ENCODE measurements at places on chromosomes 11 and 22. TPM values are rescaled to one million over a fixed set of nuclear protein-coding genes. Genes with fewer than 3 reads are reported as not detected.
A peak's percentile ranks its signal among the peaks of the same experiment; 100 is the strongest.

KCNA4 gene
- 0.01 TPM for polyA plus RNA-seq

- no peak for DNase-seq
These were observed 381.2 kb downstream of the MN1 start for GRCh38 chr22:27420195-27420816.

DNA sequence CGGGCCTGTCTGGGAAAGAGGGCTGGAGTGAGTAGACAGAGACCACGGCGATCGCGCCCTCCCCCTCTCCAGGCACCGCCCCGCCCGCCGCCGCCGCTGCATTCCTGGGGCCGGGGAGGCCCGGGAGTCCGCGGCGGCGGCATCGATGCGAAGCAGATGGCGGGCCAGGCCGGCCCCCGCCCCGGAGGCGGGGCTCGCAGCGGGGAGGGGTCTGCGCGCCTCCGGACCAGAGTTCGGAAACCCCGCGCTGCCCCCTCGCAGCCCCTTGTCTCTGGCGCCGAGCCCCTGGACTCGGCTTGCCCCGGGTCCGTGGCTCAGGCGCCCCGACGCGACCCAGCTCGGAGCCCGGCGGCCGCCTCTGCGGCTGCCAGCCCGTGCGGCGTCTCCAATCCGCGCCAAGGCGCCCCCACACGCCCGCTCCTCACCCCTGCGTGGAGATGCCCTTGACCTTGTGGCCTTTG is 1.3 kb downstream of the SCARF2 start:
- no peak for DNase-seq

DNA sequence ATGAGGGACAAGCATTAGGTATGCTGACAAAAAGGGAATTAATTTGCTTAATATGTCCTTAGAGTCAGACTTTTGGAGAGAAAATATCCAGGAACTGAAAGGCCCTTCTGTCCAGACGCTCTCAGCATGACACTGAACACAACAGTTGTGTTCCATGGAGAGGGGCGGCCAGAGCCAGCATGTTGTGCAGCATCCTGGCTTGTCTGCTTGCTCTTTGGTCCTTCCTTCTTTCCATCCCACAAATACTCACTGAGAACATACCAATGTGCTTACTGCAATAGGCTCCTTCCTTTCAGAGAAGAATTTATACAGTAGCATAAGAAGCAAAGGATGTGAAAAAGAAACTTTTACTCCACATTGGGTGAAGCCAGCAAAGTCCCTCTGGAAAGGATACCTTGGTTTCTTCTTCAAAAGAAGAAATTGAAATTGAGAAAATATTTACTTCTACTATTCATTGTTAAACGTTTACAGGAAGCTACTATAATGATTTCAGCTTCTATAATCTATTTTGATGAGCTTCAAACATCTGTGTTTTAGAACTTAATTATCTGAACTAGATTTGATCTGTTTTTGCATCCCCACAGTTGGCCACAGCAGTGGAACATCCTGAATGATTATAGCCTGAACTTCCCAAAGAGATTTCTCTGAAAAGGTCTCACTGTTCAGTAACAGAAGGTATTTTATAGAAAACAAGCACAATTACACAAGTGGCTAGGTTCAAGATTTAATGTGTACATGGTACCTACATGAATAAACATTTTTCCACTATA is 304.1 kb upstream of the PITPNB start:
- no peak for DNase-seq

DNA sequence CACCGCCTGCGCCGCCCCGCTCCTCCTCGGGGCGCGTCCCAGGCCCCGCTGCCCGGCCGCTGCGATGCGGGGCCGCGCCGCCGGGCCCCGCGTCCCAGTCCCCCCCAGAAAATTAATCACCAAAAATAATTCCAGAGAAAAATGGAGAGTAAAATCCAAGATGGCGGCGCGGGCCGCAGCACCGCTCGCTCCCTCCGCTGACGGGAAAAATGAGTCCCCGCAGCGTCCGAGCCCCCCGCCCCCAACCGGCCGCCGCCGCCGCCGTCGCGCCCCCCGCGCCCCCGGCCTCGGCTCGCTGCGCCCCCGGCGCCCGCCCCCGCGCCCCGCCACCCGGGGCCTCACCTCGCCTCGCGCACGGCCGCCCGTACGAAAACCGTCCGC is at the start of gene KMT5B:
Gene KMT5B (minus strand): TSS at position 162 of the 381 bp plus-strand sequence. CDS start 23,220 bp downstream, outside the sequence.
- DNase-seq, result peak; percentile 83

TBX1 gene
- polyA plus RNA-seq, result 1.1 TPM

GRCh38 chr22:20248461-20248978 is 19.6 kb downstream of the RTN4R start:
- DNase-seq, result no peak

DNA sequence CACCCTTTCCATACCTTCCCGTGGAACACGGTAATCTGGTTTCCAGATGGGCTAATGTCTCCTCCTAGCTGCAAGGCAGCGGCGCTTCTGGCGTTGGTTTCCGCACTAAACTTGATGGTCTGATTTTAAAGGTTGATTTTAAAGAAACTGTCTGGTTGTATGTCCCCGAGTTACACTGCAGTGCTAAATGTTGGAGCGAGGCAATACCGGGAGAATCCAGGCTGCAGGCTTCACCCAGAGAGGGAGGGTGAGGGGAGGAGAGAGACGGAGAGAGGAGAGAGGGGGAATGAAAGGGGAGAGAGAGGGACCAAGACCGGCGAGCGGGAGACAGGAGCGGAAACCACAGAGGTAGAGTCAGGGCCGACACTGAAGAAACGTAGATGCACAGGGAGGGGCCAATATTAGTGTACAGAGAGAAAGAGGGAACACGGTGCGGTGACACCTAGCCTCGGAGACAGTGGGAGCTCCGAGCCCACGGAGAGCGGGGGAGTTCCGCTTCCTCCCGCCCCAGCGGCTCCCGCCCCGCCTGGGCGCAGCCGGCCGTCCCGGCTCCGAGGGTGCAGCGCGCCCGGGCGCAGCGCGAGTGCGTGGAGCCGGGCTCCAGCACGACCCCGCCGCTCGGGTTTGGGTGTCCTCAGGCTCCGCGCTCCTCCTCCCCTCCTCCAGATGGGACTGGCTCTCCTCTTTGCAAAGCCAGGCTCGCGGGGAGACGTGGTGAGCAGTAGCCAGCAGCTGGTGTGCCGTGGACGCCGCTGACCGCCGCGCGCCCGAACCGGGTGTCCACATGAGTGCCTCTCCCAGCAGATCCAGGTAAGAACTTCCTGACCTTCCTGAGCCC is 71.9 kb upstream of the GRAMD1B start:
- DNase-seq, result peak; percentile 35

MS4A7 gene
- 8.7 TPM for polyA plus RNA-seq

GRCh38 chr11:29305456-29306232 is 711.2 kb downstream of the KCNA4 start:
- DNase-seq, result no peak

TPBGL gene
- not detected for polyA plus RNA-seq

DNA sequence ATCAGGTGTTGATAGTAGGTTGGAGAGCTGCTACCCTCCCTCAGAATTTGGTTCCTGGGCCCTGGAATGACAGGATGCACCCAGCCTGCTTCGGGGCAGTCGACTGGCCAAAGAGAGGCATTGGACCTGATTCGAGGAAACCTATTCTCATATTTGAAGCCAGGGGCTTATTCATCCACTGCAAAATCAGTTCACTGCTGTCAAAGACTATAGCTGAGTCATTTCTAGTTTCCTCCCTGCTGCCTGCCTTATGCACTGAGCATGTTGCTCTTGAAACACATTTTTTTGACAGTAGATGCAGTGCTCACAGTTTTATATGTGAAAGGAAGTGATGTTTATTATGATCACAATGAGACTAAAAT is 565.4 kb downstream of the ETS1 start:
- DNase-seq, result no peak

DNA sequence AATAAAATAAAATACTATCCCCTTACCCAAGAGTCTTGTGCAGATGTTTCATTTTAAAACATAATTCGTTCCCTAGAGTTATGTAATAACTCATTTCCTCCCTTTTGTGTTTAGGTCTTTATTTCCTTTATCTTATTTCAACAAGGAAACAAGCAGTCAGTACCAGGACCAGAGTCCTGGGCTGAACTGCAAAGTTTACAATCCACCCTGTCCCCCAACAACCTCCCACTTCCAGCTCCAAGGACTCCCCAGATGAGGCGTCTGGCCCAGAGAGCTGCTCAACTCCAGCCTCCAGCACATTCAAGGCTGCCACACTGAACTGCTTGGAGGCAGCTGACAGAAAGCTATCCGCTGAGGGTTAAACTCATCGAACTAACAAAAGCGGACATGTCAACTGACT is 4.5 kb downstream of the POLDIP3 start:
- DNase-seq, result no peak

GRCh38 chr11:37076866-37077265 is 478.8 kb upstream of the RAG2 start:
- DNase-seq, result no peak

GRCh38 chr11:47705721-47706120 is 9.4 kb downstream of the AGBL2 start:
- DNase-seq, result no peak

DNA sequence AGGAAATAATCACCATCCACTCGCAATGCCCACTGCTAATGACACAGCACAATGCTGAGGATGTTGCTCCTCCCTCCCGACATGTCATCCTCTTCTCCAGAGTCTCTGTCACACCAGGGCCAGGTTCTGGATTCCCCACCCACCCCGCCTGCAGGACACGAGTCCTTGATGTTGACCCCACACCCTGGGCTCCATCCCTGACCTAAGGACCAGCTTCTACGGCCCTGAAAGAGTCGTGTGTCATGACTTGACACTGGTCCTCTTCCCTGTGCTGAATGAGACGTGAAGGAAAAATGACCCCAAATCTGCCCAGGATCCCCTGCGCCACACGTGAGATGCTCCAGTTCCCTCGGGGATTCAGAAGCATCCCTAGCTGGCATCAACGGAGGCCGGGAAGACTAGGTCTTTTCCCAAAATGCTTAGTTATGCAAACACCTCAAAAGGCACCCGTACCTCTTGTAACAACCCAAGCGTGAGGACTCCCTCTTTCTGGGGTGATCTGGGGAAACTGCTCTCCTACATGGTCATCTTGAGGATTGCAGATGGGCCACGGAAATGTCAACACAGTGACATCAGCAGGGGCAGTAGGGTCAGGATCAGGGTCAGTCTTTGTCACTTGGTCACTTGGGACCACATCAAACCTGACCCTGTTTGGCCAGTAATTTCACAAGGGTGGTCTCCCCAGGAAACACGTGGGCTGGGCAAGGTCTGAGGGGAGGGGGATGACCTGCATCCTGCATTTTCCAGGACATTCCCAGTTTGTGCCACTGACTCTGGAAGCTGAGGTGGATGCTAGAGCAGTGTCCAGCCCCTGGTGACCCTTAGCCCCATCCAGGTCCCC is 42.0 kb downstream of the IGLL5 start:
- no peak for DNase-seq

- DNase-seq, result no peak
These were observed 709.3 kb upstream of the CCDC179 start for GRCh38 chr11:23569547-23569946.

FGF4 gene
- not detected for polyA plus RNA-seq

GLYATL1 gene
- polyA plus RNA-seq, result 13.0 TPM

DNA sequence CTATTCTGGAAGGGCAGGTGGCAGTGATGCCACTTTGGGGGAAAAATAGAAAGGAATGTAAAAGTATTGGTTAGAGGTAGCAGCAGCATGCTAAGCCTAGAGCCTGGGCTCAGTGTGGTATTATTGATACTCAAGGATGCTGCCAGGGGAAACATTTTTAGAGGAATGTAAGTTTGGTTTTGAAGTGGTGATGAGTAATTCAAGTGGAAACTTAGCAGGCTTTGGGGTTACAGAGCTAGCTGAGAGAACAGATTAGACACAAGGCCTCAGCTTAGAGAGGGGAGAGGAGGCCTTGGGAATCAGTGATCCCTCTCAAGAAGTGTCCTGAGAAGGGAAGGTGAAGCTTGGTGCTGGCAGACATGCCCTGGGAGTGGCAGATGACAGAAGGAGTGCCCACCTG is 32.9 kb upstream of the DDI1 start:
- DNase-seq, result no peak

DNA sequence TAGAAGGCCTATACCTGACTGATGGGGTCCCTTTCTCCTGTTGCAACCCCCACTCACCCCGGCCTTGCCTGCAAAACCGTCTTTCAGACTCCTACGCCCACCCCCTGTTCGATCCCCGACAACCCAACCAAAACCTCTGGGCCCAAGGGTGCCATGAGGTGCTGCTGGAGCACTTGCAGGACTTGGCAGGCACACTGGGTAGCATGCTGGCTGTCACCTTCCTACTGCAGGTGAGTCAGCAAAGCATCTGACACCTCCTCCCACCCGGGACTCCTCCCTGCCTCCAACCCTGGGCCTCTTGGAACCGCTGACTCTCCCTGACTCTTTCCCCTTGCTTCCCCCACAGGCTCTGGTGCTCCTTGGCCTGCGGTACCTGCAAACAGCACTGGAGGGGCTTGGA is 1.2 kb downstream of the ROM1 start:
- peak; percentile 75 for DNase-seq

GRCh38 chr22:22753526-22754267 is 109.3 kb downstream of the GGTLC2 start:
- DNase-seq, result peak; percentile 79

DNA sequence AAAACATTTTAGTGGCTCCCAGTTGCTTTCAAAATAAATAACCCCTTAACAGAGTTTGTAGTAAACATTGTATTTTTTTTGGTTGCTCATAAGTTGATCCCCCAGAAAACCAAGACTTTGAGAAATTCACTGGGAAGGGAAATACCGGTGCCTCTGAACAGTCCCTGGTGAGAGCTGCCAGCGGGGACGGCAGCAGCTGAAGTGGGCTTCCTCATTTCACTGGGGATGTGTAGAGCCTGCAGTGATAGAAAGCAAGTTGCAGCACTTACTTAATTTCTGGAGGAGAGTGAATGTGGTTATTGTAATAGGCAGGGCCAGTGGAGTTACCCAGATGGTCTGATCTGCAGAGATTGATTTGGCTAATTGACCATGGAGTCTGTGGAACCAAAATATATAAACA is 18.6 kb upstream of the MCHR1 start:
- no peak for DNase-seq

DNA sequence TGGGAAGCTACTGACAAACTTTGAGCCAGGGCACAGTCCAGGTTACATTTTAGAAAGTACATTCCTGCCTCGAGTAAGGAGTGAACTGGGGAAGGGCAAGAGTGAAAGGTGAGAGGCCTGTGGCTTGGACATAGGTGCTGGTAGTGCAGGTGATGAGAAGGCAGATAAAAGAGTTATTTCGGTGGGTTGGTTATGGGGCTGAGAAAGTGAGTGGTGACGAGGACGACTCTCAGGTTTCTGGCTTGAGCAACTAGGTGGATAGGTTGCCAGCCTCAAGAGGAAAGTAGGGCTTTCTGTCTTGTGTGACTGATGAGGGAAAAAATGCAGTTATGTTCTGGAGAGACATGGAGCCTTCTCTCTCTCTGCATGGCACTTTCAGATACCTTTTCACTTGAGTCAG is 3.7 kb downstream of the POLR2F start:
- no peak for DNase-seq

- no peak for DNase-seq
These were observed 35.7 kb upstream of the SUSD2 start for GRCh38 chr22:24145446-24146193.

All from small intestine (tissue), 16 donors.